Panc1 (cell line): ENCODE measurements at places on chromosomes 13 and 19.

DNA sequence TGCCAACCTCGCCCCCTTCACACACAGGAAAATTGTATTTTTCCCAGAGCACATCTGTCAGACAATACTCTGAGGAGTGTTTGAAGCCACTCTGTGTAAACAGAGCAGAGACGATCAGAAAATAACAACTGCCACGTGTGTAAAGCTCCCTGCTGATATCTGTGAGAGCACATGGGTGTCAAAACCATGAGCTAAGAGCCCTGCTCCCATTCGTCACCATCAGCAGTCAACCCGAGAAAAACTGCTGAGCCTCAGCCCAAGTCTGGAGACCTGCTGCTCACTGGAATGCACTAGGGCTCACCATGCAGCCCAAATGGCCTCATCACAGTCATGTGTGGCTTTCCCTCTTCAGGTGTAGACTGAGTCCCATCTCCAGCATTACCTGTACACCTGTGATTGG lies 304.1 kb downstream of the FGF14 start:
- DNase-seq, result no peak

GRCh38 chr13:31835932-31836331 lies 96.6 kb downstream of the RXFP2 start:
- no peak for DNase-seq

DNA sequence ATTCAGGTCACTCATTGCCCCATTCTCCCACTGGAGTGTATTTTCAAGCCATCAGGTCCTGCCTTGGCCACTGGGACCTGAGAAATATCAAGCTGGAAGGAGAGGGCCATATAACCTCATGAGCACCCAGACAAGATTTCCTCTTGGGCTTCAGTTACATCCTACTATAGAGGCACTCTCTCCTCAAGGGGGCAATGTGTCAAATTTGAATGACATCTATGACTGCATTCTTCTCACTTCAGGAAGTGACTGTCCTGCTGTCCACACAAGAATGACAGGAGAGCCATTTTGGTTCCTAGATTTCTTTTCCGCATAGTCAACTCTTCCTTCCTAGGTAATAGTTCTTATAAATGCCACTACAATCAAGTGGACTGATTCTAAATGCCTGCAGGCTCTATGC lies 416.2 kb downstream of the DIAPH3 start:
- DNase-seq, result no peak

DNA sequence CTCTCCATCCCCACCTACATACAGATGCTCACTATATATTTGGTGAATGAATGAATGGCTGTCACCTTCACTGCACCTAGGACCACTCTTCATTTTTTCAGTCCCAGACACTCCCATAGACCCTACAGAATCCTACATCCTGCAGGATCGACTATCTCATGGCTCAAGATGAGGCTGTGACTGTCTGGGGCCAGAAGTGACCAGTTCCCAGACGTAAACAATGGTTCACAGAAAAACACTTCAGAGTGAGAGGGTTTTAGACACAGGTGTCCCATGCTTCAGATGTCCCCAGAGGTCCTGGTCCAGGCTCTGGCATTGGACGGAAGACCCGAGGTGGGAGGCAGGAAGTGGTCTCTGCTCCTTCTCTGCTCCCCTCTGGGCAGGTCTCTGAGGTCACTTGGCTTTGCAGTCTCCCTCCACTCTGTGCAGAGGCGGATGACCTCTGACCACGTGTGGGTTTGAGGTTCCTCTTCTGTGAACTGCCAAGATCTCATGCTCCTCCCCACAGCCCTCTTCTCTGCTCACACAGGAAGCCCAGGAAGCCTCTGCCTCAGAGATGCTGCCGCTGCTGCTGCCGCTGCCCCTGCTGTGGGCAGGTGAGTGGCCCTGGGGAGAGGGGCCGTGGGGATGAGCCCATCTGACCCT lies 24.9 kb downstream of the SIGLEC7 start:
- DNase-seq, result no peak

GRCh38 chr19:33905937-33906577 lies 109.4 kb downstream of the KCTD15 start:
- no peak for DNase-seq

DNA sequence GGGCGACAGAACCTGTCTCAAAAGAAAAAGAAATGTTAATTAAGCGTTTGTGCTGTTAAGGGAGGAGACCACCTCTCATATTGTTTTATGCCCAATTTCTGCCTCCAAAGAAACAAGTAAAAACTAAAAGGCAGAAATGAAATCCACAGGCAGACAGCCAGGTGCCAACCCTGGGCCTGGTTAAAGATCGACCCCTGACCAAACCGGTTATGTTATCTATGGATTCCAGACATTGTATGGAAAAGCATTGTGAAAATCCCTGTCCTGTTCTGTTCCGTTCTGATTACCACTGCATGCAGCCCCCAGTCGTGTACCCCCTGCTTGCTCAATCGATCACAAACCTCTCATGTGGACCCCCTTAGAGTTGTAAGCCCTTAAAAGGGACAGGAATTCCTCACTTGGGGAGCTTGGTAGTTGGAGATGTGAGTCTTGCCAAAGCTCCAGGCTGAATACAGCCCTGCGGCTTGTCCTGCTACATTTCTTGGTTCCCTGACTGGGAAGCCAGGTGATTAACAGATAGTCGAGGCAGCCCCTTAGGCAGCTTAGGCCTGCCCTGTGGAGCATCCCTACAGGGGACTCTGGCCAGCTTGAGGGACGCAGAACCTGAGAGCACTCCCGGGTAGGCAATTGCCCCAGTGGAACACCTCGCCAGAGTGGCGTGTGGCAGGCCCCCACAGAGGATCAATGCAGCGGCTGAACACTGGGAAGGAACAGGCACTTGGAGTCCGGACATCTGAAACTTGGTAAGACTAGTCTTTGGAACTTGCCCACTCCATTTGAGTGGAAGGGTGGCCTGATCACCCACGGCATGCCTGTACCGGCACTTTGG lies 748 bp upstream of the ZNF552 start:
- no peak for DNase-seq

DNA sequence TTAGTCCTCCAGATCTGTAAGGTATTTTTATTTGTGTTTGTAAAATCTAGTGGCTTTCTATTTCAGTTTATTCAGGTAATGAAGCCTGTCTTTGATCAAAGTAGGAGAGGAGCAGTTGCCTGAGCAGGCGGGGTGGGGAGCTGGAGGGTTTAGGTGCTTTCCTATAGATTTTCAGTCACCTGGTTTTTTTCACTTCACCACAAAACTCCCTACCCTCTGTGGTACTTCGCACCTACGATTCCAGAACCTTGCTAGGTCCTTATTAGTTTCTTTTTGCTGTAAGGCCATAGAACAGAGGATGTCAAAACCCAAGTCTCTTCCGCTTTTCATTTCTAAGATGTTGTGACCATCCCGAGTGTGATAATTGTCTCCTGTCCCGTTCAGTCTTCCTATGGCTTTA lies 26.6 kb downstream of the SLAIN1 start:
- no peak for DNase-seq

GRCh38 chr19:35241417-35241816 lies 7.4 kb upstream of the LSR start:
- no peak for DNase-seq
